ENCODE measurements at places on chromosomes 11 and 22. TPM values are rescaled to one million over a fixed set of nuclear protein-coding genes. Genes with fewer than 3 reads are reported as not detected.
A peak's percentile ranks its signal among the peaks of the same experiment; 100 is the strongest.

DNA sequence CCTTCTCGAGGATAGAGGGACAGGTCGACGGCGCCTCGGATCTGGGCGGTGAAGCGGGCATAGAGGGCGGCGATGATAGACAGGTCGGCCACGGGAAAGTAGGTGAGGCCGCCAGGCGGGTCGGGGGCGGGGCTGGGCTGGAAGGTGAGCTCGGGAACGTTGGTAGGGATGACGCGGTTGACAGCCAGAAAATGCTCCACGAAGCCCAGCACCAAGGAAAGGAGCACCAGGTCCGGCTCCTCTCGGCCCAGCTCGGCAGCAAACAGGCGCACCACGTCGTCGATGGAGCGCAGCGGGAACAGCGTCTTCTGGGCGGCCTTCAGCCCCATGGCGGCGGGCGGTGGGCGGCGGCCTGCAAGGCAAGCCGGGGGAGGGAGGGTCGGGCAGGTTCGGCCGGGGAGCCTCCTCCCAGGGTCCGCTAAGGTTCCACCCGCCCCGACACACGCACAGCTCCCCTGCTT, 540 bp downstream of the MEN1 start:
- DNase-seq = no peak

- peak; percentile 95 for DNase-seq
These were observed at the start of gene NCAM1 for GRCh38 chr11:112961146-112961668. Gene NCAM1, plus strand, starts transcription at chr11:112961420.

DNA sequence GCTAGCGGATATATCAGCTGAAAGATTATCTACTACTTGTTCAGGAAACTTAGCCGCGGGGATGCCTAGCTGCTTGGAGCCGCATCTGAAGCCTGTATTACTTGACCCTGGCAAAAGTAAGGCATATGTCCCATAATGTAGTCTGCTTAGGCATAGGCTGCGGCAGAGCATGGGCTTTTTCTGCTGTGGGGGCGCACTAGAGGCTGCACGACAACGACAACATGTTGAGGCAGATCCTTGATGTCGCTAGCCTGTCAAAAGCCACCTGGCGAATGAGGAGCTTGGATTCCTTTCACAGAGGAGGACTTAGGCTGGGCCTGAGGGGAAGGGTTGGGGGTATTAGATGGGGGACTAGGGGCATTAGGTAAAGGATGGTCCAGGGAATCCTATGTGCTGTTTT, 1.1 kb upstream of the OR52N2 start:
- no peak for DNase-seq

DNA sequence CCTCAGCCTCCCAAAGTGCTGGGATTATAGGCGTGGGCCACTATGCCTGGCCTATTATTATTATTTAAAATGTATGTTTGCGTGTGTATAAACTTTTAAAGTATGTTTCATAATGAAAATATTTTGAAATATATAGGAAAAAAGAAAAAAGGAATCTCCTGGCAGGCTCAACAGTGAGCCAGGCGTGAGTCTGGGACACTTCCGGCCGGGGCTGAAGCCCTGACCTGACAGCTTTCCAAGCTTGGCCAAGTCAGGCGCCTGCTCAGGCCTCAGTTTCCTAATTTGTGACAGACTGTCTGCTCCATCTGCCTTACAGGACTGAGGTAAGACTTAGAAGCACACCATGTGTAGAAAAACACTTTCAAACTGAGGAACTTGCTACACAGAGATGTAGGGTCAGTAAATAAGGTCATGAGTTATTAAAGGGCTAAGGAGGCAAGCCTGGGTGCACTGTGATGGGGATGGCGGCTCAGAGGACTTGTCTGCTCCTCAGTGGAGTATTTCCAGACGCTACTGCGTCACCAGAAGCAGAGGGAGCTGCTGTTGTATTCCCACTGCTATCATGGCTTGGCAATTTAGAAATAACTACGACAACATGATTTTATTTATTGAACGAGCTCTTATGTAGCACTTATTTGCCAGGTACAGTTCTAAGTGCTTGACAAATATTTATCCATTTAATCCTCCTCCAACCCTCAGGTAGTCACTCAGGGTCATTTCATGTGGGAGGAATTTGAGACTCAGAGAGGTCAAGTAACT, 100.1 kb downstream of the PRR5L start:
- DNase-seq = no peak

GP1BB gene
- total RNA-seq = 22.1 TPM

BATF2 gene
- 0.19 TPM for total RNA-seq

ADAMTS8 gene
- total RNA-seq = not detected

GRCh38 chr22:35663371-35663770, 15.1 kb downstream of the APOL6 start:
- DNase-seq = no peak

DNA sequence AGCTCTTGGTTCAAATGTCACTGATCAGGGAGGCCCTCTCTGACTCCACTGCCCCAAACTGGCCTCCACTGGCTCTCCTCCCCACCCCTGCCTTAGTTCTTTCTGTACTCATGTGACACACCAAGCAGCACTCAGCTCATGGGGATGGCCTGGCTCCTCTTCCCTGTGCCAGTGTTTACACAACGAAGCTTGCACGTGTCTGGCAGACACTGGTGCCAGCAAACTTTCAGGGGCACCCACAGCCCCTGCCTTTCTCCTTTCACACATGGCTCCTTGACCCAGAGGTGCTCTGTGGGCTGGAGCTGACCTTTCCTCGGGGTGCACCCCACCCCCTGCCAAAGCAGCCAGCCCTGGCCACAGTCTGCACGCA, 37.6 kb upstream of the PARVG start:
- no peak for DNase-seq

- no peak for DNase-seq
These were observed 10.2 kb upstream of the GRAMD1B start for GRCh38 chr11:123419731-123420452.

DNA sequence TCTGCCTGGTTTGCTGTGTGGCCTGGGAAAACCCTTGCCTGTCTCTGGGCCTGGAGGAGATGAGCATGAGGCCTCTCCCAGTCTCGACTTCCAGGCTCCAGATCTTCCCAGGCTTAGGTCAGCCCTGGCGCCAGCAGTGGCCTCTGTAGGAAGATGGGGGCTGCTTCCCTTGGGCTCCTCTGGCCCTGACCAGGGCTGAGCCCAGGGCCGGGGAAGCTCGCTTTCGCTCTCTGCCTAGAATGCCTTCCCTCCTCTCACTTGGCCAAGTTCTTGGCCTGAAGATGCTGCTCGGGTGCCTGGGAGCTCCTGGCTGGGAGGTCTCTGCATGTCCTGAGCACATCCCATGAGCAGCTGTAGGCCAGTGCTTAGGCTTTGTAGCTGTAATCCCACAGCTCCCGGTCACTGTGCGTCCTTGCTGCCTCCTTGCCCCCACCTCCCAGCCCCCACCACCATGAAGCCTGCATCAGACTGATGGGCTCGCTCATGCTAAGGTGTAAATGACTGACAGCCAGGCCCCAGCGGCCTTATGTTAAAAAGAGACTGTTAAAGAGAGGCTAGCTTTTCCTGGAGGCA, 25.5 kb downstream of the SHISAL1 start:
- no peak for DNase-seq

- DNase-seq = no peak
These were observed 42.3 kb upstream of the DKK3 start for GRCh38 chr11:12050470-12051286.

DNA sequence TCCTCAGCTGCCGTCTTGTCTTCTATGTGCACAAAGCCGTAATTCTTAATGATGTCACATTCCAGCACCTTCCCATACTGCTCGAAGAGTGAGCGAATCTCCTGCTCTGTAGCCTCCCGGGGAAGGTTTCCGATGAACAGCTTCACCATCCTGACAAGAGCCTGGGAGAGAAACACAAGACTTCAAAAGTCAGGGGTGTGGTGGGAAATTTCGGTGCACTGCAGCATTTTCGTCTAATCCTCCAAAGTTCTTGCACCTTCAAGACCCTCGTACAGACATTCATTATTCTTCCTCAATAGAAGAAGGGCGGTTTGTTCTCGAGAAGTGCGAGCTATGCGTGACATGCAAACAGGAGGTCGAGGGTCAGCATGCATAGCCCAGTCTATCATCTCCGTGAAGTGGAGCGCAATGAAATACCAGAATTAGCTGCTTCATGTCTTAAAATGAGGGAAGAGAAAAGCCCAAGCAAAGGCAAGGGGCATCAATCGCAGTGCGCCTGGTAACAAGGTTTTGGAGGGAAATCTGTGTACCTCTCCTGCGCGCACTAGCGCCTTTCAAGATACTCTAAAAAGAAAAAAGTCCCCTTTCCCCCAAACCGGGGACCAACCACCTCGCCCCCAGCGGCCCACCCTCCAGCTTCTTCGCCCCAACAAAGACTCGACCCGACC, 622 bp downstream of the RBM4B start:
- no peak for DNase-seq

DNA sequence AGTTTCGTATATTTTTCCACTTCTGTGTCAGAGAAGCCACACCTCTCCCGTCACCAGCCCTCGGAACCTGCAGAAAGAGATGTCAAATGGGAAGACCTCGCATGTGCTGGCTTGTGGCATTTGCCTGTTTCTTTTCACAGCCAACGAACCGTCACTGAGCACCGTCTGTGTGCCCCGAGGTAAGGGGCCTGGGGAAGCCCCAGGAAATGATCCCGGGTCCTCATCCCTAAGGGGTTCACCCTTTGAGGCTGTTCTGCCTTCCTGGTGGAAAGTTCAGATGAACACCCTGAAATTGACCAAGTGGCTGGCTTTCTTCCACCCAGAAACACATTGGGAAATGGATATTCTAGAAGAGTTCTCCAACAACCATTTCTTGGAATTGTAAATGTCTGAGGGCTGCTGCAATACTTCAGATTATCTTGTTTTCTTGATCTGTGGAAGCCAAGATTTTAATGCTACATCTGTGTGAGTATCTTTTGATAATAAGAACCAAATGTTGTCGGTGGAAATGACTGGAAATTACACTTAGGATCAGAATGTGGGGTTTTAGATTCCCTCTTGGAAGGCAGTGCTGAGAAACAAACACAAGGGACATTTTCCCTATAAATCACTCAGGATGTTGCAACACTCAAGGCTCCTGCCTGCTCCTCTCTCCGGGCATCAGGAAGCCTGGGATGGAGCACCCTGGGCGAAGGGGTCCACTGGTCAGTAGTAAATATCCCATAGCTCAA, 37.6 kb downstream of the RIBC2 start:
- peak; percentile 17 for DNase-seq

- DNase-seq = no peak
These were observed 86.3 kb downstream of the TTC28 start for GRCh38 chr22:28593299-28593698.

SLC25A45 gene
- total RNA-seq = 1.4 TPM

DNA sequence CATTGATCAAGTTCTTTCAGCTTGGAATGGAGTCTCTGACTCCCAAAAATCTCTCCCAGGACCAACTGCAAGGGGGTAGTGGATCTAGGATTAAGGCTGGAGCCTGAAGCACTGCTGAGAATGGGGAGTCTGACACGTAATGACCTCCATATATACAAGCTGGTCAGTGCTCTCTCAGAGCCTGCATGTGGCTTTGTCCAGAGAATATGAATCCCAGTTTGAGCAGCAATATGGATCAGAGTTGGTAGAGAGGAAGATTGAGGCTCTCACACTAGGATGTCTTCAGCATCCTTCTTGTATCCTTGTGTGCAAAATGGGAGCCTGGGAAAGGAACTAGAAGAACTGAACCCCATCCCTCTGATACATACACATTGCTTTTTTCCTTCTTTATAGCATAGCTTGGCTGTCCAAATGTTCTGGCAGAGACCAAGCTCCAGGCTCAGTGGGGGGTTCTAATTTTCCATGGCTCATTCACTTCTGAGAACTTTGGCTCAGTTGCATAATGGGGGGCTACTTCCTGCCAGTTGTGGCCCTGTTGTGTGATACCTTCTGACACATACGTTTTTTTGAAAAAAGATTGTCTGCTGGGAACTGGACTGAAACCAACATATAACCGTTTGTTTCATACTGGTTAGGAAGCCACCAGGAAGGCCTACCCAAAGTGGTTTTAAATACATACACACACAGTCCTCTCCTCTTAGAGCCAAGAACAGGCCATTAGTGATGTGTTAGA, 138.2 kb downstream of the ETS1 start:
- DNase-seq = no peak

GRCh38 chr11:57787920-57788702, 26.5 kb downstream of the CTNND1 start:
- DNase-seq = peak; percentile 41

AQP11 gene
- 3.7 TPM for total RNA-seq

GRCh38 chr22:29470159-29470855, 9.7 kb upstream of the NEFH start:
- no peak for DNase-seq

OR8K3 gene
- total RNA-seq = not detected

OSBPL5 gene
- total RNA-seq = 24.0 TPM

STK33 gene
- 0.51 TPM for total RNA-seq

C11orf86 gene
- total RNA-seq = not detected

TMPRSS13 gene
- not detected for total RNA-seq

ROBO3 gene
- 18.5 TPM for total RNA-seq

HBB gene
- total RNA-seq = not detected

SAA4 gene
- not detected for total RNA-seq

FIBIN gene
- total RNA-seq = 0.98 TPM

DNA sequence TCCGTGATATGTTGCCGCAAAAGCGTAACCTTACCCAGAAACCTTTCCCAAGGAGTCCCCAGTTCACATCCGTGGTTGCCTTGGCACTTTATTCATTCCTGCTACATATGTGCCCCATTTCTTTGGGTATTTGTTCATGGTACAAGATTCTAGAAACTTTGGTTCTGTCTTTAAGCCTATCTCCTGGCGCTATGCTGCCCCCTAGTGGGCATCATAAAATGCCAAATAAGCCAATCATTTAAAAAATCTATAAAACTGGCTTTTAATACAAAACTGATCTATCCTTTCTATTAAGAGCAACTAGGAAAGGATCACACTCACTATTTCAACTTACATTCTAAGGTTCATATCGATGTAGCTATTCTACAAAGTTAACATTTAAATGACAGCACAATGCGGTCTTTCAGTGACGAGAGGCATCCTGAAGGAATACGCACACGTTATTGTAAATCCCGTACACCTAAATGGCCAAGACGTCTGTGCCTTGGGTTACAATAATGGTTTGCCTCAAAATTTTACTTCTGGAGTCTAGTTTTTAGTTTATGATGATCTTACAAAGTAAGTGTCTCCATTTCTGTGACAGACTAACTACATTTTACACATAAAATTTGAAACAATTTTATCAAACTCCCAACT, 16.2 kb downstream of the PIWIL3 start:
- DNase-seq = peak; percentile 36

Data from LHCN-M2 (cell line).